Activated T-cell treated with anti-CD3 and anti-CD28 coated beads for 1 hour (primary cell): ENCODE measurements at places on chromosomes 7 and 10.

DNA sequence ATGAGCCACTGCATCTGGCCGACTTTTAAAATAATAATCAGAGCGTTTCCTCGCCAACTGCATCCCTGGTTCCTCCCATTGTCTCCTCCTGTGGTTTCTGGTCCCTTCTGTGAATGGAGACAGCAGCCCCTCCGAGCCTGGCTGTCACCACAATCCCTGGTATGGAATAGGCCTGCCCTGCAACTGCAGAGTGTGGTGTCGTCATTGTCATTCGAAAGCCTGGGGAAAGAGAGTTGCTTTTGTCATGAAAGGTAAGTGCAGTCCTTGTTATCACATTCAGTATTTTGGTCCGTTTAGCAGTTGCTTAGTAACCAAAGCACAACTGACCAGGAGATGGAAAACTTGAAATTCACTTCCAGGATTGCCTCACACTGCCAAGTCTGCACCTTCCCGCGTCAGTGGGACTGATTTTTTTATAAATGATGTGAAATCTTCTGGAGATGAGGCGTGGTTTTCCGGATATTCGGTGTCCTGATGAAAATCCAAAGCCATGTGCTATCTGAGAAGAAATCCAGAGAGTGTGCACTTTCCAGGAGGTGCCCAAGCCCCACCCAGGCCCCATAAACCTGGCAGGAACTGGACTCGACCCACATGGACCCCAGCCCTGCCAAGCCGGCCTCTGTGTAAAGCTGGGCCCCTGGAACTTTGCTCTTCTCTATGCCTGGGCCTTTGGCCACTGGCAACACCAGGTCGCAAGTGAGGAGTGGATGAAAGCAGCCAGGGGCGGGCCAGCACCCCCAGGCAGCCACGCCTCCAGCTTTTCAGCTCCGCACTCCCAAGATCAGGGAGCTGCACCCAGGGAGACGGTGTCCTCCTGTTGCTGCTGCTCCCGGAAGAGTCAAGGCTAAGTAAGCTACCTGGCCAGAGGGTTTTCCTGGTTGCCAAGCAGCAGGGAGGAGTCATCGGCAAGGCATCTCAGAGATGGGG lies 133.7 kb upstream of the SH2B2 start:
- no peak for DNase-seq

- DNase-seq = no peak
These were observed 304.5 kb upstream of the LRRN3 start for GRCh38 chr7:110786328-110786965.

DNA sequence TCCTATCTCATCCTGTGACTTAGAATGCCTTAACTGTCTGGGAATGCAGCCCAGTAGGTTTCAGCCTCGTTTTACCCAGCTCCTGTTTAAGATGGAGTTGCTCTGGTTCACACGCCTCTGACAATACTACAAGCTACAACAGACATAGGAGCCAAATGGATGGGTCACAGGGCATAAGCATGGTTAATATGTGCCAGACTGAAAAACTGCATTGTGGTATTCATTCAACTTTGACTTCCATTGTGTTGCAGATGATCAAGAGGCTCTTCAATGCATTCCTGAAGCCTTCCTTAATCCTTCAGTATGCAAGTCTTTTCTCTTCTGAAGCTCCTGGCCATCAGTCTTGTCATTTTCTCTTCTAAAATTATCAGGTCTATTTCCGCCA lies 20.3 kb upstream of the RNF32 start:
- no peak for DNase-seq

DNA sequence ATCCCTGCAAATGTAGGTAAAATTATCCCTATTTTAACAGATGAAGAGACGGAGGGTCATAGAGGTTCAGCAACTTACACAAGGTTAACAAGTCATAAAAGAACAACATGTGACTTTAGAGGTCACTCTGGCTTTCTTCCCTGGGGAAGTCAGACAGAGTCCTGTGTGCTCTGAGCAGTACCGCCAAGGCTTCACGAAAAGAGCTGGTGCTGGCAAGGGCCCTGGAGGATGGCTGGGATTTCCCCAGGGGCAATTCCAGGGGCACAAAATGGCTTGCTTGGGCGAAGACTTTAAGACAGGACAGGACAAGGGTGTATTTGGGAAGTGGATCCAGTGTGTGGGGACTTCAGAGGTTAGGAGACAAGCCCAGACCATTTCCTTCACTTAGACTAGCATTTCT lies 144.1 kb downstream of the PIP4K2A start:
- DNase-seq = no peak

GRCh38 chr10:55426138-55426537 lies 625.1 kb upstream of the PCDH15 start:
- DNase-seq = no peak
